ENCODE measurements at places on chromosomes 6 and 20.

DNA sequence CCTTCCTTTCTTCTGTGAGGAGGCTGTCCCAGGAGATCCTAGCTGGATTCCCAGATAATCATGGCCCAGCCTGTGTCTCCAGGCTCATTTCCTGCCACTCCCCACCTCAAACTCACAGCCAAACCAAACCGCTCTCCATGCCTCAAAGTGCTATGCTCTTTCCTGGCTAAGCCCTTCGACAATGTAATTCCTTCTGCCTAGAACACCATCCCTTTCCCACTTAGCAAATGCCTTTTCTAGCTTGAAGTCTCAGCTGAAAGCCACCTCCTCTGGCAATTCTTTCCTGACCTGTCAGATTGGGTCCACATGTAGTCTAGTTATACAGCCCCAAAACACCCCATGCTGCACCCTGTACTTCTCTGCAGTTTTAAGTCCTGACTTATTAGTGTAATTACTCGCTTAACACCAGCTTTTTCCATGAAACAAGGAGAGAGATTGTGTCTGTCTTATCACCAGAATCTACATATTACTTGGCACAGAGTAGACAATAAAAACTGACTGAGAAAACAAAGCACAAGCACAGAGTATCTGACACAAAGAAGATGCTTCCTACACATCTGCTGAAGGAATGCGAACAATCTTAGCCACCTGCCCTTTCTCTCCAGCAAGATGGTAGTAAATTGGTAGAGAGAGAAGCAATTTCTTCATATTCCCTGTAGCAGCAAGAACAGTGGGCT lies 5.4 kb downstream of the TRIM26 start:
- DNase-seq, result no peak

GRCh38 chr6:1770968-1771723 lies 161.4 kb downstream of the FOXC1 start:
- no peak for DNase-seq

GRCh38 chr6:72622094-72622940 lies 453 bp downstream of the KCNQ5 start:
- DNase-seq, result peak; percentile 80

DNA sequence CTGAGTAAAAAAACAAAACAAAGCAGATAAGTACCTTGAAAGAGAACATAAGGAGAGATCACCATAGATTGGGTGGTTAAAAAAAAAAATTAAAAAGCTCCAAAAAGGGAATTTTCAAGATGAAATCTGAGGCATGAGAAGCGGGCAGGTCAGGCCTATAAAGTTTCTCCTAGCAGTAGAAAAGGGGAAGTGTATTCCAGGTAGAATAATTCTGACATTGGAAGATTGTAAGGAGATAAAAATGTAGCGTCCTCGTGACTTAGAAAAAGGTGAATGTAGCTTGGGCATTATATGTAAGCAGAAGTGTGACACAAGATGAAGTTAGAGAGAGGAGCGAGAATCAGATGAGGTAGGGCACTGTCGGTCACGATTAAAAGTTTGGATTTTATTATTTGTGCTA lies 9.1 kb upstream of the ADGRB3 start:
- no peak for DNase-seq

- DNase-seq, result peak; percentile 72
Measured at GRCh38 chr6:167103041-167103891, 19.6 kb upstream of the CCR6 start.

- no peak for DNase-seq
Measured at GRCh38 chr20:39645131-39645530, 683.0 kb downstream of the DHX35 start.

DNA sequence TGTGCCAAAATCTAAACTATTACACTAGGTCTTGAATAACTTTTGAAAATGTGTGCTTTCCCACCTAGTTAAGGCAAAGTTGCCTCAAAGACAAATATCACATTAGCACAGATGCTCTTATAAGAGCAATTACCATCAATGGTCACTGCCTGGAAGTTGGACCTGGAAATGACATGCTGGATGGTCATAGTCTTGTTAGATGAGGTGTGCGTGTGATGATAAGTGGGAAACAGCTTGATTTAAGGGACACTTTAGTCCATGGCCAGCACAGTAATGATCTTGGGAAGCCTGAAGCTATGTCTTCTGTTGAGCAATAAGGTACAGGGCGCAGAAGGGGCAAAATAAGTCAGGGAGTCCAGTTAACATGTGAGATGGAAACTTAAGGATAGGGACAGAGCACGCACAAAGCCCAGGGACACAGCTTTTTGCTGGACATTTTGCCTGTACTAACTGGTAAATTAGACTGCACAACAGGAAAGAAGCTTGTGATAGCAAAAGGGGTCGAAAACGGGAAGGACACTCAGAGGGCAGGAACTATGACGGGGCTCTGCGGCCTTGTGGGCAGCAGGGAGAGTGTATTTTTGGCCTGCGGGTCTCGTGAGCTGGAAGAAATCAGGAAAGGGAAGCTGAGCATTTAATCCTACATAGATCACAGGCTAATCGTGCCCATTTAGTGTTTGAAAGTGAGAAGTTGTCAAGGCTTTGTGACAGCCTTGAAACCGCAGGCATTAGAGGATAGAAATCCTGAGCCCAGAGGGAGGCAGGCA lies 66.7 kb upstream of the BMP2 start:
- no peak for DNase-seq

DNA sequence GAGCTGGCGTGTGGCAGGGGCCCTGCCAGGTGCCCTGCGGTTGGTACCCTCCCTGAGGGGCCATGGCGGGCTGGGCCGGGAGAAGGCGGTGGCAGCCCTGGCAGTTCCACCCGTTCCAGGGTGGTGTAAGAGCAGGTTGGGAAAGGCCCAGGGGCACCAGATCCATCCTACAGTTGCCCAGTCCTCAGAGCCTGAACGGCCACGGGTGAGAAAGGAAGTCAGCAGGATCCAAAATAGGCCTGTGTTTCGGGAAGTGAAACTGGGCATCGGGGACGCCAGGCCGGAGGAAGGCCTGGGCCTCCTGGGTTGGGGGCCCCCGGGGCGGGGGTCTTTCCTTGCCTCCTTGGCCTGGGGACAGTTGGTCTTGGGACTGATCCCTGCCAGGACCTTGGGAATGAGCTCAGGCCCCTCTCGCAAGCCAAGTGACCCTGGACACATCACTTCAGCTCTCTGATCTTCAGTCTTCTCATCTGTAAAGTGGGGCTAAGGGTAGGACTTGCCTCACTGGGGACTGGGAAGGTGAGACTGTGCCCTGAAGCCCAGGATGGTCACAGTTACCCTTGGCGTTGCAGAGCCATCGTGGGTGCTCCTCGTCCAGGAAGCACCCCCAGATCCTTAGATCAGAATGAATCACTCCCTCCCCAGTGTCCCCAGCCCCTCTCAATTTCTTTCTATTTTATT lies 18.1 kb upstream of the NOL4L start:
- DNase-seq, result peak; percentile 81

DNA sequence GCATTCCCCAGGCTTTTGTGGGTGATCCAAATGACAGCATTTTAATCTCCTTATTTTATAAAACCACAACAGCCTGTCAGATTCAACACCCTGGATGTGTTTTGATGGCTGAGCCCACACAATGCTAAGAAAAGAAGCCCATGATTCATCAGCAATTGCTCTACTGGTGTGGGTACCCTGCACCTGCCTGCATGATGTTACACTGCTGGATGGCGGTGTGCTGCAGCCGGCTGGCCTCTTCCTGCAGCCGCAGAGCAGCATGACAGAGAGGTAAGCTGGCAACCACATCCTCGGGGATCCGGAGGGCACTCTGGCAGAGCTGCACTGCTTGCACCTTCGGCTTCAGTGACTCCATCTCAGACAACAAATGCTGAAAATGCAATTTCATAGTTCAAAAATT lies 327.5 kb downstream of the SYNE1 start:
- peak; percentile 12 for DNase-seq

DNA sequence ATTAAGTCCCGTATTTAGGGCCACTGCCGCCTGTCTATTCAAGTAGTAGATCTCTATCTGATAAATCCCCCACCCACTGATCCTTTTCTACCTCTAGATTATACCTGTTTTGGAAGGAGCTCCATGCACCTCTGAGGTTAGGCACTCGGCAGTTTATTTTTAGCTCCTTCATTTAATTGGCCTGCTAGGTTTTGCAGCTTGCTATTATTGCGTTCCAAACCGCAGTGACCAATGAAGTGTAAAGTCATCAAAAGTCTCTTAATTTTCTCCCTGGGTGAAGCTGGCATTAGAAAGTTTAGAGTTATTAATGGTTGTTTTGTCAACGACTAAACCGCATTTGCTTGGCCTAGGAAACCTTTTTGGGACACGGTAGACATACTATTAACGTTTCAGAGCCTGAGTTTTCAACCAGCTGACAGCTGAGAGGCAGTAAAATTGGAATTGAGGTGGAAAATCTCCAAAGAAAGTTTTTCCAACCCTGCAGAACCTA lies 60.0 kb downstream of the RFPL4B start:
- DNase-seq, result no peak

DNA sequence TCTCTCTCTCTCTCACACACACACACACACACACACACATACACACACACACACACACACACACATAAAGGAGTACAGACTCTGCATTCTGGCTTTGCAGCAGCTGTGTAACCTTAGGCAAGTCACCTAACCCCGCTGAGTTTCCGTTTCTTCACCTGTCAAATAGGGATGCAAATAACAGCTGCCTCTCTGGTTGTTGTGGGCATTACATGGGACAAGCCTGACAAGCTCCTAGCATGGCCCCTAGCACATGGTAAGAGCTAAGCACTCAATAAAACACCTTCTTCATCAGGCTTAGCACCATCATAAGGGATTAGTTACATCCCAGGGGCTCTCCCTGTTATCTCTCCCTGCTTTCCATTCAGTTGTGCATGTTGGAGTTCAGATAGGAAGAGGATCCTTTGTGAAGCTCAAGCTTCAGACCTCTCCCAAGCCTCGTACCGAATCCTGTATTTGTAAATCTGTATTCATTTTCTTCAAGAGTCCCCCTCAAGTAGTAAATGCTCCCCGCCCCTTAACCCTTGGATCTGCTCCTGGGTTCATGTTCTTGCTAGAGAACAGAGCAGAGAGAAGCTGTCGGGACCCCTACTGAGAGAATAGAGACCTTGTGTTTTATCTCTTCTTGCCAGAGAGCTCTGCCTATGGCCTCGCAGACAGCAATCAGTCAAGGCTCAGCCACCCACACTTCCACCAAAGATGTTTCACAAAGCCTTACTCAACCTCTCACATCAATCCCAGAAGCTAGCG lies 2.2 kb downstream of the SLC13A3 start:
- DNase-seq, result no peak

GRCh38 chr20:42609618-42610017 lies 580.1 kb downstream of the PTPRT start:
- DNase-seq, result no peak

DNA sequence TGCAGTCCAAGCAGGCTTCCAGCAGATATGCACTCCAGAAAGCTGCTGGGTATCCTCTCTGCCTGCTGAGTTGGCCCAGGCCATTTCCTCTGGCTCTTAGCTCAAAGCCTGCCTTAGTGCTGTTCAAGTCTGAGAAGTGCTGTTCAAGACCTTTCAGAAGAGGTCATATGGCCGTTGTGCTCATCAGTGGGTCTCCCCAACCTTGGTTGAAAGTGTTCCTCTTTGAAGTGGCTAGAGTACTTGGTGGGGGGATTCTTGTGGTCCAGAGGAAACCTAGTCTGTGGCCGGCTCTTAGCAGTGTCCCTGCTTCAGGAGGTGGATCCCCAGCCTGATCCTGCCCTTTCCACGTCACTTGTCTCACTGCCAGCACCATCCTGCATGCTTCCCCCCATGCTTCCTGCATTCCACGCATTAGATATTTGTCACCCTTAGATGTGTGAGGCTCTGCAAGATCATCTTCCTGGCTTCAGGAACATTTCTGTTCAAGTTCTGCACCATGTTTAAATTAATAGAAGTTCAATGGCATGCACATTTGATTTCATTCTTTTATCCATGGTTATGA lies 105.0 kb downstream of the FIG4 start:
- DNase-seq, result no peak

GRCh38 chr6:148720897-148721296 lies 25.9 kb upstream of the UST start:
- no peak for DNase-seq

DNA sequence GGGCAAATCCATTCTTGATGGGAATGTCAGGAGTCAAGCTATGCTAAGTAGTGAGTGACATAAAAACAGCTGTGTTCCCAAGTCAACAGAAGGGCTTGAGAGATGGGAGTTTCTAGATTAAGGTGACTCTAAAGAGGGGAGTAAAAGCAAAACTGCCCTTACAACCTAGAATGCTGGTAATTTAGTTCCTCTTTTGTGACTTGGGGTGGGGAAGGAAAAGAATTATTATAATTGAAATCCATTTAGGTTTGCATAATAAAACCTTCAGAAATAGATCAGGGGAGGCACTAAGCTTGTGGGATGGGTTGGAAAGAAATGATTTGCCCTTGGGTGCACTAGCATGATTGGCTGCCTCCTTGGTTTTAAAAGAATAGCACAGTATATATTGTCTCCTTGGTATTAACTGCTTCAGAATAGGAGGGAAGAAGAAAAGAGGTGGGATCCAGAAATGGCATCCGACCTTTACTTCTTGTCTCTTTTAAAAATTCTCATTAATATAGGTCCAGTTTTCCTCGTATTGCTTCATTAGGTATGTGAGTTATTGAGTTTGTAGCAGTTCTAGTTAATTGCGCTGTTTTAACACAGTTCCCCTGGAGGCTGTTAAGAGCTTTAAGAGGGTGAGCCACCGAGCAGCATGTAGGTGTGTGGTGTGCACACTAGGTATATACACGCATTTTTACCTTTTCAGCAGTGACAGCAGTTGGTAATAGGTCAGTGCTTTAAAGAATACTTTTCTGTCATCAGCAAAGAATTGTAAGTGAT lies 95.3 kb upstream of the VSTM2L start:
- DNase-seq, result no peak

DNA sequence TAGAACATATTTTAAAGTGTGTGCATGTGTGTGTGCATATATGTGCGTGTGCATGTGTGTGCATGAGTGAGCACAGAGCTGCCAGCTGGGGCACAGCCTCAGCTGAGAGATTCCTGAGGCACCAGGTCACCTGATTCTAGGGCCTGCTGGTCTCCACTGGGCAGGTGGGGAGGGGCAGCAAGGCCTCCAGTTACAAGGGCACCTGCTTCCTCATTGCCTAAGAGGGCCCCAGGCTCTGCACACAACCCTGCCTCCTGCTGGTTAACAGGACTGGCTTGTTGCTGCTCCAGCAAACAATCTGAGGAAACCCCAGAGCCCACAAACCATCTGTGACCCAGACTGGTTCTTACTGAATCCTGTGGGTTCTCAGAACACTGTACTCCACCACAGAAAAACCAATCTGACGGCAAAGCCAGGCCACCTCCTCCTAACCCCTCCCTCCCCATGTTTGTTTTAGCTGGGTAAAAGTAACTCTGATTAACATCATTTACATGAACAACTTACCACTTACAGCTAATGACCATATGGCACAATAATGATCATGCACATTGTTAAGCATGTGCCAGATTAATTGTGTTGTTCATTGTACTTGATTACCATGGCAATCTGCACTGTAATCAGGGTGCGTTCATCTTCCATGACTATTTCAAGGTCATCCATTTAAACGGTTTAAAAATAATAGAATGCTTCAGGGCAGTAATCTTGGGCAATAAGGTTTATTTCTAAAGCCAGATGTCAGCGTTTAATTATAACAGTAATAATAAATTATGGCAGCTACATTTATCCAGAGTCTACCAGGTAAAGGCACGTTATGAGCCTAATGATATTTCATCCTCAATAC lies 23.1 kb upstream of the UBE2J1 start:
- DNase-seq, result peak; percentile 42

GRCh38 chr20:59802018-59802417 lies 131.4 kb downstream of the SYCP2 start:
- no peak for DNase-seq

GRCh38 chr6:42973926-42974325 lies 5.1 kb downstream of the PEX6 start:
- DNase-seq, result no peak
